Germinal center (tissue), 1 donor: ENCODE measurements at places on chromosomes 2 and 18.

DNA sequence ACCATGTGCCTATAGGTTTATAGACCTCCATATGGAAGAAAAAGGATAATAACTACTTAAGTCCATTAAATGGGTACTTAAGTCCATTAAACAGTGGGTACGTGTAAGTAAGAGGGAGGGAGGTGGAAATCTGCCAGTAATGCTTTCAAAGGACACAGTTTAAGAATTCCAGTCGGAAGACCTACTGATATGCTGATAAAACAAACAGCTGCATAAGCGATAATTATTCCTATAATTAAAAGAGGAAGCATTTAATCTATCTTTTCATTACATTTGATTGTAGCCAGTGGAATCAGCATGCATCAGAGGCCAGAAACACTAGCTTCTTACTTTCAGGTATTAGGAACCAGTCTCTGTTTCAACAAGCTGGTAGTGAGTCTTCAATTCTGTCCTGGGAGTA, 96.4 kb upstream of the DDX18 start:
- no peak for DNase-seq

GRCh38 chr18:59624369-59624765, 72.9 kb downstream of the CCBE1 start:
- no peak for DNase-seq

GRCh38 chr2:154556607-154557006, 141.9 kb upstream of the KCNJ3 start:
- no peak for DNase-seq

DNA sequence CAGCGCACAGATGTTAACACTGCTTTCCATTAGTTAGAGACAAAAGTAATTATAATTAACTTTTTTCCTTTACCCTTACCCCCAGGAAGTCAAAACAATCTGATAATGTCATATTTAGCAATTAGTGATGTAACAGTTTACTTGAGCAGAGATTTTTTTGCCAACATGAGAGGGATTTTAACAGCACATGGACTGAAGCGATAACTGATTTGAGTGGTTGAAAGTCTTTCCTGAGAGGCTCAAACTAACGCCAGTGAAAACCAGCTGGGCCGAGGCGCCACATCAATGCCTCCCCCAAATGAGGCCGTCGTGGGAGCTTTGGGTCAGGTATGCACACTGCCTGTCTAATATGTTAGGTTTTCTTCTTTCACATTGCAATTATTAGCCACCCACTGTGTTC, 469.9 kb upstream of the SMIM21 start:
- DNase-seq, result no peak

DNA sequence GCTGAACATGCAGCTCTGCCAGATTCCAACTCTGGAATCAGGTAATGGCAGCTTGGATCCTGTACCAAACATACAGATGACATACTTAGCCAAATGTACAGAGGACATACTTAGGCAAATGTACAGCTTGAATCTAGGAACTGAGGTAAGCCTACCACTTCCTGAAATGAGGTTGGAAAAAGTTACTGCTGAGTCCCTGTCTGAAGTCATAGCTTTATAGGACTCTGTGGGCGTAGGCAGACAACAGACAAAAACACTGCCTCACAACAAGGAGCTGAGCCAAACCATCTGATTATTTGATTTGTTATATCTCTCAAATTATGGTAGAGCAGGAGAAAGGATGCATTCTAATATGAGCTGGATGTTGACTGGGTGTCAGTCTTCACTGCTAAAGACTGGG, 290.2 kb upstream of the TCF4 start:
- DNase-seq, result no peak

DNA sequence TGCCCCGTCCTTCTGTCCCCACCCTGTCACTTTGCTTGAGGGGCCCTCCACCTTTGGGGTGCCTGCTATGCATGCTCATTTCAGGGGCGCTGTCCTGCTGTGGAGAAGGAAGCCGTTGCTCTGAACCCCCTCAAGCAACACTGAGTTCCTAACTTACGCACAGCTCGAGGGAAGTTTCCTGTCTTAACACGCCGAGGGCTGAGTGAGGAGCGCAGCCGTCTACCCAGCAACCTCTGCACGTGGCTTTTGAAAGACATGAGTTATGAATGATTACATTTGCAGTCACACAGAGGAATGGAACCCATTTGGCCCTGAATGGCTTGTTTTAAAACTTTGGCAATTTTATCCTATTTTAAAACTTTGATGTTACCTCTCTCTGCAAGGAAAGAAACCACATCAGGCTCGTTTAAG, 14.0 kb downstream of the RAMP1 start:
- no peak for DNase-seq

GRCh38 chr2:50290718-50291117, 741.2 kb downstream of the NRXN1 start:
- DNase-seq, result no peak

DNA sequence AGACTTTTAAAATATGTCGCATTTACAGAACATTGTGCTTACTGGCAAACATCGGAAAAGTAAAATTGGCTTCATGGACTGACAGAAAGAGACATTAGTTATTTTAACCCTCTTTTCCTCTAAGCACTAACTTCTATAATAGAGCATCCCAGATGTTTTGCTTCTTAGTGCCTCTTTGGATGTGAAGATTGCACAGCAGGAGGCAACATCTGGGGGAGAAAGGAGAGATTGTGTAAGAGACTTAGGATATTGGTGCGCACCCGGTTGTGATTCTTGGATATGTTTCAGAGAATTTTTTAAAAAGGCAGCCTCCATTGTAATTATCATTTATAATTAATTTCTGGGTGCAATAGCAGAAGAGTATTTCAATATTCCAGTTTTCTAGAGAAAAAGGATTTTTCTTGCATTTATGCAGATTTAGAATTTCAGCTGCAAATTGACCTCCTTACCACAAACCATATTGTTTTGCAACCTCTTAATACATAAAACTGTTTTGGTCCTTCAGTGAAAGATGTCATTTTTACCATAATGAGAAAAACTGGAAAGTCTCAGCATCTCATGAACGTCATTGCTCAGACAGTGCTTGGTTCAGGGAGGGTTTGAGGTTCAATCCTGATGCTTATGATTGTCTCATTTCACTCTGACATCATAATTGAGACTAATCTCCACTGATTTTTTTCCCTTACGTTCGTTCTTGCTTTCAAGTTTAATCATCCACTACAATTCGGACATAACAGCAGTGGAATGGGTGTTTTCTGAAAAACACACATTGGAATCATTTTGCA, 404.3 kb downstream of the ZNF521 start:
- DNase-seq, result no peak

GRCh38 chr2:169782513-169782912, 16.2 kb upstream of the SSB start:
- DNase-seq, result no peak

GRCh38 chr18:49368161-49368875, 92.1 kb downstream of the DYM start:
- DNase-seq, result no peak

DNA sequence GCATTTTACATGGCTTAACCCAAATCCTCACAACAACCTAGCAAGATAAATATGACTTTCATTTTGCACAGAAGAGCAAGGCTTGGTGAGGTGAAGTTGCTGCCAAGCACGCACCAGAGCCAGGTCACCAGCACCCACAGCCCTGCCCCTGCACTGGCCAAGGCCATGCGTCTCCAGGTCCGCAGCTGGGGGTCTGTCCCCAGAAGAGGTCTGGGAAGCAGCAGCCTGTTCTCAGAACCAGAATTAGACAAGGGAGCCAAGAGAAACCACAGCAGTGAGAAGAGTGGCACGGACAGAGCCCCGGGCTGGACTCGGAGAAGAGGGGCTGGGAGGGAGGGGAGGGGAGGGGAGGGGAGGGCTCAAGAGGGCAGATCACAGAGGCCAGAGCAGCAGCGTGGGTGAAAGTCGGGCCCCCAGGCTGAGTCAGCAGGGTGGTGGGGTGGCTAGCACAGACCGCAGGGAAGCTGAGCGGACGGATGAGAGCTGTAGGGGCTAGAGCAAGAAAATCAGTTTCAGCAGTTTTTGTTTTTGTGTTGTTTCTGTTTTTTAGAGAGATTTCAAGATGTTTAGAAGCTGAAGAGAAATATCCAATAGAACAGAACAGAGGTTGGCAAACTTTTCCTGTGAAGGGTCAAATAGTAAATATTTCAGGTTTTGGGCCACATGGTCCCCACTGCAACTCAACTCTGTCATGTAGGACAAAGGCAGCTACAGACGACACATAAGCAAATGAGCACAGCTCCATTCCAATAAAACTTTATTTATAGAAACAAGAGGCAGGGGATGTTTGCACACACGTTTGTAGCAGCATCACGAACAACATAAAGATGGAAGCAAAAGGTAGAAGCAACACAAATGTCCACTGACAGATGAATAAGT, 7.4 kb upstream of the MTERF4 start:
- no peak for DNase-seq

DNA sequence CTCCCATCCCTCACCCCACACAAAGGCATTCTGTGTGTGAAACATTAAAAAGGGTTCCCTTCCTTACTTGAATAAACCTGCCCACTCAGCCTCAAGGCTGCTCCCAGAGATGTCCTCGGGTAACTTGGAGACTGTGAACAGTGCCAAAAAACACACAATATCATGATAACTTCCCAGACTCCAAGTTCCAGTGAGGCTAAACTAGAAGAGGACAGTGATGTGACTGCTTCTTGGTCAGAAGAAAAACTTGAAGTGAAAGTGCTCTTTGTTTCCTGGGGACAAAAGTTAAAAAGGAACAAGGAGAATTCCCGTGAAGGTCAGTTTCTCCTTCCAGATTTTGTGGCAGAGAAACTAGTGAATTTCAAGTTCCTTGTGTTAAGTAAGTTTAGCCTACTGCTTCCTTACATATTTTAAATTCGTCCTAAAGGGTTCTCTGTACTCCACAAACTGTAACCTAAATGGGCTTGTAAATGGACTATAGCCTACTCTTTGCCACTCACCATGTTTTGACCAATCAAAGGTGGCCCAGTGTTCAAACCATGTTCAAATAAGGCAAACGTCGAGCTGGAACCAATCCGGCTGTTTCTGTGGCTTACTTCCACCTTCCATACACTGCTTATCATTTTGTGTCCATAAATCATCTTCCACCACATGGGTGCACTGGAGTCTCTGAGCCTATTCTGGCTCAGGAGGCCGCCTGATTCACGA, 20.4 kb downstream of the TPRKB start:
- DNase-seq, result no peak

DNA sequence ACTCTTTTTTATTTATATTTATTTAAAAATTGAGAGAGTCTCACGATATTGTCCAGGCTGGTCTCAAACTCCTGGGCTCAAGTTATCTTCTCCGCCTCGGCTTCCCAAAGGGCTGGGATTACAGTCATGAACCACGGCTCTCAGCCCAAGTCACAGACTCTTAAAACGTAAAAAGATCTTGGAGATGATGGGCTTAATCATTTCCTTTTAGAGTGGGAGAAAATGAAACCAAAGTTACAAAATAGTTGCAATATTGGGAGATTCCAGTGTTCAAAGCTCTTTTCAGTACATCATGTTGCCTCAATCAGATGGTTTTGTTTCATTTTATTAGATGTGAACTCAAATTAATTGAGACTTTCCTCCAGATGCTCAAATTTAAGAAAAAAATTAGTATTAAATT, 151.4 kb upstream of the XPO1 start:
- DNase-seq, result no peak

DNA sequence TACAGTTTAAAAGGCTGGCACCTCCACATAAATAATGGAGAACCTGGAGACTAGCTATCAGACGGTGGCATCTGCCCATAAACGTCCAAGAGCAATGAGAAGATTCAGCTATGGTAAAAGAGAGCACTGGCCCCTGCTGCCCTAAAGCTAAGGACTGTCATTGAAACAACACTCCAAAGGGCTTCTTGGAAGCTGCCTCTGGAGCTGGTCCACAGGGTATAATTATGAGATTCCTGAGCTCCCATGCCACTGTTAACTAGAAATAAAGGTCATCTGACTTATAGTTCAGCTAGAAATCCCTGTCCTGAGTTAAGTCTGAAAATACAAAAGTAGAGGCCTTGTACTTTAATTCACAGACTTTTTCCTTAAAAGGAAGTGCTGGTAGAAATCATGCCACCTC, 39.9 kb upstream of the RBMS1 start:
- no peak for DNase-seq

- DNase-seq, result no peak
Observed at GRCh38 chr2:116935097-116935814, 879.2 kb upstream of the DDX18 start.

- no peak for DNase-seq
Observed at GRCh38 chr2:132732694-132733093, 62.7 kb upstream of the LYPD1 start.

- no peak for DNase-seq
Observed at GRCh38 chr2:232492963-232493700, 5.5 kb upstream of the ECEL1 start.

DNA sequence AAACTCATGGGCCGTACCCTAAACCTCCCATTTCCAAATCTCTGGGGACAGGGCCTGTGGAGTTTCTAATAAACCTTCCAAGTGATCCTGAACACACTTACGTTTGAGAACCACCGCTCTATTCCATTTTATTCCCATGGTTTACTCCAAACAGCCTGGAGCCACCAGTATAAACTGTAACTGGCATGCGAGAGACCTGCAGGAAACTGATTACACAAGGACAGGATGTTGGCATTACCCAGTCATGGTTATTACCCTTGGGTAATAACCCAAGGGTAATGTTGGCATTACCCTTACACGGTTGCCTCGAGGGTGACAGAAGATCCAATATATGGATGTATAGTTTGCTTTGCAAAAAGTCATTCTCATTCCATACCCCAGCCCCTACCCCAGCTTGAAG, 37.0 kb upstream of the YPEL5 start:
- DNase-seq, result no peak

GRCh38 chr2:152099367-152100050, 665 bp upstream of the CACNB4 start:
- peak; percentile 9 for DNase-seq

GRCh38 chr18:27564066-27564465, 379.0 kb upstream of the CHST9 start:
- no peak for DNase-seq

DNA sequence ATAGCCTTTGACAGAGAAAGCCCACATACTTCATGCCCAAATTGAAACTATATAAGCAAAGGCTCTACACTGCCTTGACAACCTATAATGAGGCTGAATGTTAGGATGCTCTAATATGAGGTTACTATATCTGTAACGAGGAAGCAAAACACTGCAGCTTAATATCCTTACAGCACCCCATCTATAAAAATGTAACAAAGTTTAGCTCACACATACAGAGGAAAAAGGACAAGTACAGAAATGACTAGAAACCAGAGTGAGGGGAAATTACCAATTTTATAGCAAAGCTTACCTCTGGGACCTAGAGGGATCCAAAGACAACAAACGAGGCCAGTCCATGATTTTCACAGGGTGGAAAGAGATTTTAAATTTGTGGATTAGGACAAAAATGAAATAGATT, 138.5 kb downstream of the COL4A4 start:
- no peak for DNase-seq
